ENCODE measurements at places on chromosomes 13 and 19.

DNA sequence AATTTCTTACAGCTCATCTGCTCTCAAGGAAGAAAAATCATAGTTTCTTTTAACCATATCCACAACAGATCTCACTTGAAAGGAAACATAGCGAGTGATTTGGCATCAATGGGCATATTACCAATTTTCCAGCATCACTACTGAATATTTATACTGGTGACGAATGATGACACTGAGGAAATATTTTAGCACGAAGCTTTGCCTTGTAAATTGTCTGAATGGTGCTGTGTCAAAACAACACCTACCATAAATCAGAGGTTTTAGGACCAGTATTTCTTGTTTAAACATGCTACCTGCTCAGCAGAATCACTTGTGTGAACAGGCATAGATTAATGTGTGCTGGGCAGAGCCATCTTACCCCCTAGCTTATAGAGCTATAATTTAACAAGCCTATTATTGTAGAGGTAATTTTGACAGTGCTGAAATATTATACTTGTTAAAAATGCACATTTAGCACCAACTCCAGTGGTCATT lies 146.8 kb downstream of the ABCC4 start:
- no peak for DNase-seq

GRCh38 chr13:111584101-111584672 lies 263.7 kb downstream of the TEX29 start:
- DNase-seq: peak; percentile 77

DNA sequence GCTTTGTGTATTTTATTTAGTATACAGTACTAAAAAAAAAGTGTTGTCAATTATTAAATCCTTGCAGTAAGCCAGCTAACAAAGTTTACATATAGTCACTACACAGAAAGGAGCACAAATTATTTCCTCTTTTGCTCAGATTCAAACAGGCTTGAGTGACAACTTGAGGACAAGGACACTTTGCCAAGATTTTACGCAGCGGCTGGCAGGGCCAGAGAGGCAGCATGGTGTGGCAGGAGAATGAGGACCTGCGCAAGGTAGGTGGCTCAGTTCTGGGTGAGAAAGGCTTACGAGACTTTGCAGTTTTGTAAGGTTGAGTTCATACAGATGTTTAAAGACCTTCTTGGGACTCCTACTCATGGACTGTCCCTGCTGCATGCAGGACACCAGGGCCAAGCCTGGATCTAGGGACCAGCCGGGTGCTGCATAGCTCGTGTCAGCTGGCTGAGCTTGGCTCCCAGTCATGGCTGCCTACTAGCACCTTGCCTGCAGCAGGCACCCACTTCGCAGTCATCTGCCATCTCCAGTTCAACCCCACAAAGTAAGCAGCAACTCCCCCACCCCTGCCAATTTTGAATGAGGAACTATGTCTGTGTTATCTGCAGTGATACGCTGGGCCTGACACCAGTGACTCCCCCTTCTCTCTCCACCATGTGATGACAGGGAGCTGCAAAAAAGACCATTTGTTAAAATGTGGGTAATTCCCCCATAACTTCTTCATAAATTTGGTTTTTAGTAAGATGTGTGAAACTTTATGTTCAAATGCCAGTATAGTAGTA lies 3.7 kb upstream of the TUBA3C start:
- DNase-seq: no peak

- DNase-seq: no peak
Measured at GRCh38 chr19:5993201-5993600, 15.3 kb upstream of the RANBP3 start.

GRCh38 chr13:79779761-79780160 lies 298.8 kb downstream of the NDFIP2 start:
- peak; percentile 19 for DNase-seq

DNA sequence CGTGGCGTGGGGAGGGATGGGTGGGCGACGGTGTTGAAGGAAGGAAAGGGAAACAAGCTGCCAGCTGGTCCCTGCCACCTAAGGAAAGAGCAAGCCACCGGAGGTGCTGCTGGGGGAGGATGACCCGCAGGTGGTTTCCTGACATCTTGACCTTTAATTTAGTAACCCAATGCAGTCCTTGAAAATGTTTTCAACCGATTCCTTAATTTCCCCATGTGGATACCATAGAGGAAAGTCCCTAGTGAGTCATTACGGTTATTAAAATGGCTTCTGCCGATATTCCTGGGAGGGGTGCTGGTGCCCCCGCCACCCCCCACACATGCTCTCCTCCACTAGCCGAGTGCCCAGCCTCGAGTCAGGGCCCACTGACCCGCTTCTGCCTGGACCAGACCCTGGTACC lies 6.3 kb upstream of the ANKRD10 start:
- DNase-seq: no peak

GRCh38 chr19:4609878-4610511 lies 29.3 kb upstream of the TNFAIP8L1 start:
- no peak for DNase-seq

GRCh38 chr19:7072541-7072940 lies 3.0 kb downstream of the ZNF557 start:
- DNase-seq: no peak

DNA sequence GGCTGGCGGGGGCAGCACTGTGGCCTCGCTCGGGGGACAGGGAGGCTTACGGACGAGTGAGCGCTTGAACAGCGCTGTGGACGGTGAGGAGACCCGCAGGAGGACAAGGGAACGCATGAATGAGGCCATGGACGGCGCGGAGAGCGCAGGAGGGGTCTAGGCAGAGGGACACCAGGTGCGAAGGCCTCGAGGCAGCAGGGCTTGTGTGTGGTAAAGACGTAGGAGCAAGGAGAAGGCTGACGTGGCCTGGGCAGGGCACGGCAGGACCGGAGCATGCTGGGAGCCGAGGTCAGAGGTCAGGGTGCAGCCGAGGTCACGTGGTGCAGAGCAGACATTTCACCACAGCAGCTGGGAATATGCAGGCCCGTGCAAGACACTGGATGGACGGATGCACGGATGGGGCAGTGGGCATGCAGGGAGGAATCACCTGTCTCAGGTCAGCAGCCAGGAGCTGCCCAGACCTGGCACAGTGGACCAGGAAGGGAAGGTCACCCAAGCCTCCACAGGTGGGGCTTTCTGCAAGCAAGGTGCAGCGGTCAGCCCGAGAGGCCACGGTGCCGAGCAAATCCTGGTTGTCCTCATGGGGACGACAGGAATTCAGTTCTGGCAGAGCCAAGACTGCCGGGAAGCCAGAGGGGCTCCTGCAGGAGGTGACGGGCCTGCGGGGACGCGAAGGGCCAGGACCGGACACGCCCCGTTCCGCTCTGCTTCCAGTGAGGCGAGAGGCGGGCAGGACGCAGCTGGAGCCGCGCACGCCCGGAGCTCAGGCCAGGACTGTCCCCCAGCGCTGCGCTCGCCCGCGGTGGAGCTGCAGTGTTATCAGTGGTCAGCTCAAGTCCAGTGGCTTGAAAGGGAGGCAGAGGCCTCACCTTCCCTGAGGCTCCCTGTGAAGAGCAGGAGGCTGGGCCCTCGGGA lies 72.2 kb downstream of the RASA3 start:
- DNase-seq: no peak

DNA sequence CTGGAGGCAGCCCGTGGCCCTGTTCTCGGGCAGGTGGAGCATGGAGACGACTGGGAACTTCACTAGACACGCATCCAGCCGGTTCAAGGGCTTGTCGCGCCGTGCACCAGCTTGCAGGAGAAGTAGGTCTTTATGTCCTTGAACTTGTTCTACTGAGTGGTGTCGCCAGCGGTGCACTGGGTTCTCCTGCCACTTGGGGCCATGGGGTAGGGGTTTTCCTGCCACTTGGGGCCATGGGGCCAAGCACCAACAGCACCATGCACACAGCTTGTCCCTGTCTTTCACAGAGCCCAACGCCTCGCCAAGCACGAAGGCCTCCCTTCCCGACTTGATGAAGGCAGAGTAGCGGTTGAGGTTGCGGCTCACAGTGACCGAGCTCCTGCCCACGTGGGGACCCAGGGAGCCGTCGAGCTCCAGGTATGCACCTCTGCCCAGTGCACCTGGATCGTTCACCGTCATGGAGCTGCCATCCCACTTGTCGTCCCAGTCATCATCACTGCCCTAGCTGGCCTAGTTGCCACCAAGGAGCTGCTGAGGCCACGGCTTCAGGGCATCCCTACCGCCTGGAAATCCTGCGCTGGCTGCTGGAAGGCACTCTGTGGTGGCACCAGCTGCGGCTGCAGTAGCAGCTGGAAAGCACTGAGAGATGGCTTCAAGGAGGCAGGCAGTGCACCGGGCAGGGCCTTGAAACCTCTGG lies 40.5 kb upstream of the TPM4 start:
- DNase-seq: no peak

DNA sequence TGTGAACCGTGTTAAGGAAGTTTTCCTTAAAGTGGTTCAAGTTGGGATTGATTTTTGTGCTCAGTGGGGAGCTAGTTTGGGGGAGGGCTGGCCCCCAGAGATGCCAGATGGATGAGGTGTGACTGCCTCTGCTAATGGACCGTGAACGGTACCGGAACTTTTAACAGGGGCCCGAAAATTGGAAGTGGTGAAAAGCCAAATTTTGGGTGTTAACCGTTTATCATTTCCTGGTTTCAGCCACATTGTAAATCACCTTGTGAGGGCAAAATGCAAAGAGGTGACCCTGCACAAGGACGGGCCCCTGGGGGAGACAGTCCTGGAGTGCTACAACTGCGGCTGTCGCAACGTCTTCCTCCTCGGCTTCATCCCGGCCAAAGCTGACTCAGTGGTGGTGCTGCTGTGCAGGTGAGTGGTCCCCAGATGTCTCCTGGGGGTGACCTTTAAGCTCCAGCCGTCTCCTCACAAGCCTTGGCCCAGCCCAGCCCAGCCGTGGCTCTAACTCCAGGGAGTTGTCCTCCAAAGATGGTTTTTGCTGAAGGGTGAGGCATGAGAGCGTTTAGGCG lies 18.2 kb downstream of the UPF1 start:
- no peak for DNase-seq

GRCh38 chr13:25478186-25478585 lies 106.4 kb downstream of the ATP8A2 start:
- DNase-seq: no peak

Measured in left colon (tissue), 2 donors.